ENCODE measurements at places on chromosomes 16 and 17.

- DNase-seq = no peak
These were observed 28.6 kb downstream of the GTF3C1 start for GRCh38 chr16:27520982-27521673.

- DNase-seq = no peak
These were observed 2.1 kb downstream of the SPAG9 start for GRCh38 chr17:51118330-51119195.

DNA sequence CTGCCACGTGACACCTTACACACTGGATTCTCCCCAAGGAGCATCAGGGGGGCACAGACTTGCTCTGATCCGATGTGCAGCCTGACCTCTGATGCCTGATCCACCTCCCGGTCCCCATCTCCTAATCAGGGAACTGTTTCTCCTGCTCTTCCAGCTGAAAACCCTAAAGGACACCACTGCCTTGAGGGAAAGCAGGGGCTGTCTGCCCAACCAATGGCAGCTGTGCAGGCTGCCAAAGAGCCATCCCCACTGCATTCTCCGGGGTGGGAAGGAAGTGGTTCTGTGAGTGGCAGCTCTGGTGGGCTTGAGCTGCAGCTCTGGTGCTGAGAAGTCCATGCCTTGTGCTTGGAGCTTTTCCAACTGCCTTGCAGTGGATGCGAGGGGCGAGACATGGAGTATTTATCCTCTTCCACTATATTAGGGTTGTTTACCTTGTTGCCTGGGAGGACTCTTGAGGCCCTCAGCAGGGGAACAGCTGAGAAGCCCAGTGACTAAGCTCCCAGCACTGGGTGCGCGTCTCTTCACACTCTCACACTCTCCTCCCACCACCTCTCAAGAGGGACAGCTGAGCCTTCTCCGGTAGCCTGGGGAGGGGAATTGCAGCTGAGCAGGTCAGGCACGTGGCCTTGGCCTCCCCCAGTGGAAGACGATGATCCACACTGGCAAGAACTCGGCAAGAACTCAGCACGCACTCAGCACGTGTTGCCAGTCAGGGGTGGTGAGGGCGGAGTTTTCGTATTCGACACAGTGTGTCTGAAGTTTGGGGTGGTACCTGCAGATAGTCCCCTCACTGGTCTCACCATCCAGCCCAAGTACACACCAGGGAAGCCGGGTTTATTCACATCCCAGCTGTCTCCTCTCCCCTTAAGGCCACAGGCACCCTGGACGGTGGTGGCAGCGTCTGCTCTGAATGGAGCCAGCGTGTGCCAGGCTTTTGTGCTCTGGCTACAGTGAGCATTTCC lies 21.1 kb upstream of the SPATA32 start:
- no peak for DNase-seq

DNA sequence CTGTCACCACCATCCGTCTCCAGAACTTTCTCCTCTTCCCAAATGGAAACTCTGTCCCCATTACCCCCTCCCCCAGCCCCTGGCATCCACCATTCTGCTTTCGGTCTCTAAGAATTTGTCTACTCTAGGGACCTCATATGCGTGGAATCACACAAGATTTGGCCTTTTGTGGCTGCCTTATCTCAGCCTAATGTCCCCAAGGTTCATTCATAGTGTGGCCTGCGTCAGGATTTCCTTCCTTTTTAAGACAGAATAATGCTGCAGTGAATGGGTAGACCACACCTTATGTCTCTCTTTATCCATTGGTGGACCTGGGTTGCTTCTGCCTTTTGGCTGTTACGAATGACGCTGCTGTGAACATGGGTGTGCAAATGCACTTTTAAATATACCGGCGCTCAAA lies 139.7 kb upstream of the PLCG2 start:
- DNase-seq = no peak

- no peak for DNase-seq
These were observed 18.6 kb upstream of the HAPSTR1 start for GRCh38 chr16:9072806-9073341.

DNA sequence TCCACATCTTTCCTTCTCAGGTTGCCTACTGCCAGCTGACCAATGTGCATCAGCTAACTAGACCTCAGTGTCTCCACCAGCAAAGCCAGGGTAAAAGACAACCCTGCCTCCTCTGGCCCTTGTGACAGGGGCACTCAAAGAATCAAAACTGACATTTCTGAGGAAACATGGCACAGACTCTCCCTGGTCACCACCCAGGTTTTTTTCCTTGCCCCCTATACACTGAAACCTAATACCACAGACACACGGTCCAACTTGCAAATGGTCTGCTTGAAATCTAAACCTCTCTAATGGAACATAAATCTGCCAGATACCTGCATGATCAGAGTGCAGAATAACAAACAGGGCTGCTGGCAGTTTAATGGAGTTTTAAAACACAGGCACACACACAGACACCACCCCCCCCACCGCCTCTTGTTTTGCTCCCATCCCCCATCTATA lies 19.5 kb upstream of the CORO6 start:
- no peak for DNase-seq

DNA sequence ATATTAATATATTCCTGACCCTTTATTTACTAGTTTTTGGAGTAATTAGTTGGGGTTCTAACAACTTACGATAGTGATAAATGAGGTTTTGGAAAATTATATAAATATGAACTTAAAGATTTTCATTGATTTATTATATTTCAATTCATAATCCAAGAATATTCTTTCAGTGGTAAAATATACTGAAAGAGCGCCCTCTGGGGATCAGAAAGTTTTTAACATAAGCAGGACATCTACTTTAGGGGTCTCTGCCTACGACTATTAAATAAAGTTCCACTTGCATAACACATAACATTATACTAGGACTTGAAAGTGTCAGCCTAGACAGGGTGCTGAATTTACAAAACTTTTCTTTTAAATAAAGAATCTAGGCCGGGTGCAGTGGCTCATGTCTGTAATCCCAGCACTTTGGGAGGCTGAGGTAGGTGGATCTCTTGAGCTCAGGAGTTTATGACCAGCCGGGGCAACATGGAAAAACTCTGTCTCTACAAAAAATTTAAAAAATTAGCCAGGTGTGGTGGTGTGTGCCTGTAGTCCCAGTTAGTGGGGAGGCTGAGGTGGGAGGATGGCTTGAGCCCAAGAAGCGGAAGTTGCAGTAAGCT lies 15.6 kb downstream of the RFWD3 start:
- DNase-seq = no peak

DNA sequence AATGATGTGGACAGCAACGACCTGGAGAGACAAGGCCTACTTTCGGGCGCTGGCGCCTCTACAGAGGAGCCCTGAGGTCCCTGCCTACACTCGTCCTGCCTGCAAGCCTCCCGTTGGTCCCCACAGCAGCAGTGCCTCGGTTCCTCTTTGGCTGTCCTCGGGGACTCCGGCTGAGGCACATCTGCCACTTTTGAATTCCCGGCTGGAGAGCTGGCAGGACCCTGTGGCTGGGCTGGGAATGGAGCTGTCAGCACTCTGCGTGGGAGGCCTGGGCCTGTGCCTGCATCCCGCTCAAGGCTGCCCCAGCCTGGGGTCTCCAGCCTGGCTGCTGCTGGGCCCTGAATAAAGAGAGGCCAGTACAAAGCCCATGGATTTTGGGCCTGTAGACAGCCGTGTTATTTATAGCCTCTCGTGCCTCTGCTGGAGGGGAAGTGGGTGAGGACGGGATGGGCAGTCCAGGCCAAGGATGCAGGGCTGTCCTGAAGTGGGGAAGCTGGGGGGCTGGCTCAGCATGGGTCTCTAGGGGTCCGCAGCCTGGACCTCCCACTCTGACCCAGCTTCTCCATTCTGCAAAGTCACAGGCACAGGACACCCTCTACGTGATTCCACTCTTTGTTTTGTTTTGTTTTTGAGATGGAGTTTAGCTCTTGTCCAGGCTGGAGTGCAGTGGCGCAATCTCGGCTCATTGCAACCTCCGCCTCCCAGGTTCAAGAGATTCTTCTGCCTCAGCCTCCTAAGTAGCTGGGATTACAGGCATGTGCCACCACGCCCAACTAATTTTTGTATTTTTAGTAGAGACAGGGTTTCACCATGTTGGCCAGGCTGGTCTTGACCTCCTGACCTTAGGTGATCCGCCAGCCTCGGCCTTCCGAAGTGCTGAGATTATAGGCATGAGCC lies 10.6 kb upstream of the SPNS2 start:
- no peak for DNase-seq

DNA sequence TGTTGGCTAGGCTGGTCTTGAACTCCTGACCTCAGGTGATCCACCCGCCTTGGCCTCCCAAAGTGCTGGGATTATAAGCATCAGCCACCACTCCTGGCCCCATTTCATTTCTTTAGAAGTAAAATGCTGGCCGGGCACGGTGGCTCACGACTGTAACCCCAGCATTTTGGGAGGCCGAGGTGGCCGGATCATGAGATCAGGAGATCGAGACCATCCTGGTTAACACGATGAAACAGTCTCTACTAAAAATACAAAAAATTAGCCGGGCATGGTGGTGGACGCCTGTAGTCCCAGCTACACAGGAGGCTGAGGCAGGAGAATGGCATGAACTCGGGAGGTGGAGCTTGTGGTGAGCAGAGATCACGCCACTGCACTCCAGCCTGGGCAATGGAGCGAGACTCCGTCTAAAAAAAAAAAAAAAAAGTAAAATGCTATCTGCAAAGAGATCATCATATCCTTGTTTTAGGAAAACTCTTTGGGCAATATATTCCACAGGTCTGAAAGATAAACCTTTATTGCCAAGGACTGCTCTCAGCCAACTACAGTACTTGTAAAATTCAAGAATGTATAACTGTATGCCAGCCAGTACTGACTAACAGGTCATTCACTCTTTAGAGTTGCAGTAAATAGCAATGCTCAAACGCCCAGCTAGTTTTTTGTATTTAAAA lies 3.8 kb downstream of the GJC1 start:
- no peak for DNase-seq

DNA sequence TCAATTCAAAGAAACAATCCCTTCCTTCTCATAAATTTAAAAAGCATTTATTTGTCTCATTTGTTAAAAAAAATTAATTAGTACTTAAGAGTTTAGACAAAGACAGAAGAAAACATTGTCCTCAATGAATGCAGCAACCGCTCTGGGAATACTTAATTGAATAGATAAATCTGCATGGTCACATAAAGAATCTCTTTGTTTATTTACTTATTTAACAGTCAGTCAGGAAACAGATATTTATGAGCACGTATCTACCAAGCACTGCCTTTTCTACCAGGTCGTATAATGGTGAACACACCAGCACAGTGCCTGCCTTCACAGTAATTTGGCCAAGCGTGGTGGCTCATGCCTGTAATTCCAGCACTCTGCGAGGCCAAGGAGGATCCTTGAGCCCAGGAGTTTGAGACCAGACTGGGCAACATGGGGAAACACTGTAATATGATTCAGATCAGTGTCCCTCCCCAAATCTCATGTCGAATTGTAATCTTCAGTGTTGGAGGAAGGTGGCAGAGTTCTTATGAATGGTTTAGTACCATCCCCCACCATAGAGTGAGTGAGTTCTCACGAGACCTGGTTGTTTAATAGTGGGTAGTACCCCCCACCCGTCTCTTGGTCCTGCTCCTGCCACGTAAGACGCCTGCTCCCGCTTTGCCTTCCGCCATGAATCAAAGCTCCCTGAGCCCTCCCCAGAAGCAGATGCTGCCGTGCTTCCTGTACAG lies 8.1 kb downstream of the WIPI1 start:
- DNase-seq = no peak

DNA sequence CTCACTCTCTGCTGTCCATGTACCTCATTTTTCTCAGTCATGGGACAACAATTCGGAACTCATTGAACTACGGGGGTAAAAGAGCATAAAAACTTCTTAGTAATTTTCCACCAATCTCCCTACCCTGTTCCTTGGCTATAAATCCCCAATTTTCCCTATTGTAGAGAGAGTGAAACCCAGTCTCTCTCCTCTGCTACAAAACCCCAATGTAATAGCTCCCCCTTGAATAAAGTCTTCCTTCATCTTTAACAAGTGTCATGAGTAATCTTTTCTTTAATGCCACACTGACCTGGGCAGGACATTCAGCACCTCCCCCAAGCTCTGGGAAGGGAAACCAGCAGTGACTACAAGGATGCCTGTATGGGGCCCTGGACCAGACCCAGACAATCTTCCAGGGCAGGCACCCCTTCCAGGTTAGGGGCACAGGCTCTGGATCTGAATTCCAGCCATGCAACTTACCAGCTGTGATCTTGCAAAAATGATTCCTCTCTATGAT lies 10.2 kb upstream of the EIF1 start:
- DNase-seq = no peak

- no peak for DNase-seq
These were observed 45.3 kb downstream of the BRD7 start for GRCh38 chr16:50323335-50324011.

- peak; percentile 30 for DNase-seq
These were observed 47.8 kb upstream of the SCNN1B start for GRCh38 chr16:23254338-23254737.

DNA sequence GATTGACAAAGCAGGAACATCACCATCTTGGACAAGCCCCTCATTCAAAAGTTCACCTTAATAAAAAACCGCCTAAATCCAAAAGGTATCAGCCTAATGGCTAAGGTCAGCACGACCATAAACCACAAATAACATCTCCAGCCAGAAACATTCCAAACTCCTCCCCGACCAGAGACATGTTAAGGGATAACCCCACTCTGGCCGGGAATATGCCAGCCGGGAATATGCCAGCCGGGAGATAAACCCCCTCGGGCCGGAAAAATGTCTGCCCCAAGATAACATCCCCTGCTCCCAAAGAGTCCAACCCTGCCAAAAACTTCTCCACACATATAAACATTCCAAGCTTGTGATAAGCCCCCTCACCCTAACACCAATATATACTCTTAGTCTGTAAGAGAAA lies 1.4 kb downstream of the DHX33 start:
- peak; percentile 6 for DNase-seq

- DNase-seq = no peak
These were observed 32.4 kb downstream of the KCNJ16 start for GRCh38 chr17:70107441-70107840.

- DNase-seq = no peak
These were observed 20.0 kb upstream of the IL17C start for GRCh38 chr16:88618182-88618955.

DNA sequence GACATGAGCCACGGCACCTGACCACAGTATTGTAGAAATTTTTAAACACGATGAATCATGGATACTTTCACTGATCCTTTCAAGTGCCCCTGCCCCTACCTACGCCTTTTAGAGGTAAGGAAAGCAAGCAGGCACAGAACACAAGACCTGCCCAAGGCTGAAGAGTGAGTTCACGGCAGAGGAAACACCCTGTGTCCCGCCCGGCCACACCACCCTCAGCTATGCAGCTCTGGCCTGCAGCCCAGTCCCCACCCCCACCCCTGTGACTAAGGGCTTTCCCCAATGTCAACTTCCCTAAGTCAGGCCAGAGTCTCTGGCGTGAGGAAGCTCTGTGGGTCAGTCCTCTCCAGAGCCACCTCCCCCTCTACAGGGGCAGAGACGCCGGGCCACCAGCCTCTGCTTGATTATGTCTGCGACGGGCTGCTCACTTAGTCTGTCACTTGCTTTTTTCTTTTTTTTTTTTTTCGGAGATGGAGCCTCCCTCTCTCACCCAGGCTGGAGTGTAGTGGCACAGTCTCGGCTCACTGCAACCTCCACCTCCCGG lies 8.4 kb downstream of the SLC16A5 start:
- DNase-seq = no peak

- DNase-seq = no peak
These were observed 11.4 kb downstream of the CAPNS2 start for GRCh38 chr16:55577887-55578286.
